ENCODE measurements at places on chromosomes 6 and 20. TPM values are rescaled to one million over a fixed set of nuclear protein-coding genes. Genes with fewer than 3 reads are reported as not detected.

- peaks cover 26% of the 10 kb centered on the region for H3K27me3 ChIP-seq
- DNase-seq, result no peak
- no peak overlapping the region for H3K4me3 ChIP-seq
- H3K4me1 ChIP-seq, result peaks cover 3% of the 10 kb centered on the region
- no peaks in the 10 kb centered on the region for H3K36me3 ChIP-seq
Observed at GRCh38 chr6:133645966-133646740, 242.8 kb upstream of the TCF21 start.

GRCh38 chr6:45586216-45587171 is 208.8 kb upstream of the SUPT3H start:
- no peaks in the 10 kb centered on the region for H3K36me3 ChIP-seq
- peaks cover 10% of the 10 kb centered on the region for H3K4me1 ChIP-seq
- DNase-seq, result peak; percentile 54
- H3K27me3 ChIP-seq, result no peaks in the 10 kb centered on the region

DNA sequence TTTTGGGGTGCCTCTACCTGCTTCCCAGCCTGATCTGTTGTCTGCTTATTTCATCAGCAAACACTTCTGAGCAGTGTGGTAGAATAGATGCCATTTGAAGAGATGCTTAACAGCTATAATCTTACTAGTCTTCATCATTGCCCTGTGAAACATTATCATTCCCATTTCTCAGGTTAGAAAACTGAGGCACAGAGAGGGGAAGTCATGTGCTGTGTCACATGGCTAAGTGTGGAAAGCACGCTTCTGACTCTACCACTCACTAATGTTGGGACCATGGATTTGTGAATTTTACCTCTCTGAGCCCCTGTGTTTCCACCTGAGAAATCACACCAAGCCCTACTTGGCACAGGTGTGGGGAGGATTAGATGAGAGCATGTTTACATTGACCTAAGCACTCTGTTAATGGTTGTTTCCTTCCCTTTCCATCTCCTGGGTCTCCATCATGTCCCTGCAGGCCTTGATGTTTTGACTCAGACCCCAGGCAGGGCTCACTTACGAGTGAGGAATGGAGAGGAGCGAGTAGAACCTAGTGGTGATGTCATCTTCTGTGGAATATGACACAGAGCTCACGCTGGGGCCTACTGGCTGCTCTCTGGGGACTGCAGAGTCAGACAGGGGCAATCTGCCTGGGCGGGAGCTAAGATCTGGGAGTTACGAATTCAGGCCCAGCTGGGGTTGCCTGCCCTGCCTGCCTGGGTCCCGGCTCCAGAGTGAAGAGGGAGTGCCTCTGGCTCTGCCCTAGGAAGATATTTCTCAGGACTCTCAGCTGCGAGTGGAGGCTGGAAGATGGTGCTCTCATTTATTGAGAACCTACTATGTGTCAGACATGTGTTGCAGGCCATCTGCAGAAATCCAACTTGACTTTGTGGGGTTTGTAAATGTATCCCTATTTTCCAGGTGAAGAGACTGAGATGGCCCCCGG is 64.3 kb downstream of the CDH22 start:
- no peak overlapping the region for H3K4me3 ChIP-seq
- H3K27ac ChIP-seq, result no peak overlapping the region
- H3K4me1 ChIP-seq, result no peaks in the 10 kb centered on the region
- no peaks in the 10 kb centered on the region for H3K36me3 ChIP-seq

GRCh38 chr6:98777762-98778161 is 56.6 kb upstream of the POU3F2 start:
- H3K27me3 ChIP-seq, result peaks cover 7% of the 10 kb centered on the region
- H3K36me3 ChIP-seq, result no peaks in the 10 kb centered on the region
- H3K4me1 ChIP-seq, result no peaks in the 10 kb centered on the region
- no peak overlapping the region for H3K4me3 ChIP-seq

DNA sequence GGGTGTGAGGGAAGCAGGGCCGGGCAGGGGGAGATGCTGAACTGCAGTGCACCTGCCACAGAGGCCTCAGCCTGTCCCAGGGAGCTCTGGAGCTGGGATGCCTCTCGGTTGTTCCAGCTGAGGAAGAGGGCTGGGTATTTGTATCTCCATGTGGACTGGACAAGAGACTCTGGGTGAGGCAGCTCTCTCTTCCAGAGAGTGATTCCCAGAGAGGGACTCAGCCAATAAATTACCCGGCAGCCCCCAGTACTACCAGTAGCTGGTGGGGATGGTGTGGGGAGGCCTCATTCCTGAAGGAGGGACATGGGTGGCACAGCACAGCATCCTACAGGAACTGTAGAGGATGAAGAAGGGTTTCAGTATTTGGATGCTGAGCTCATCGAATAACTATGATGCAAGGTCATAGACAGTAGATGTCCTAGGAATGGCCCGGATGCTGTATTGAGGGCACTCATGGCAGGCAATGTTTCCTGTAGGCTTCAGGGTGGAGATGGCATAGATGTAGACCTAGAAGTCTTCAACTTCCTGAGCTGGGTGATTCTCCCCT is 1.4 kb downstream of the FGD2 start:
- no peaks in the 10 kb centered on the region for H3K4me1 ChIP-seq
- H3K36me3 ChIP-seq, result no peaks in the 10 kb centered on the region
- no peaks in the 10 kb centered on the region for H3K27me3 ChIP-seq
- H3K4me3 ChIP-seq, result no peak overlapping the region

GRCh38 chr20:906703-907270 is 9.3 kb downstream of the ANGPT4 start:
- H3K27ac ChIP-seq, result no peak overlapping the region
- H3K36me3 ChIP-seq, result no peaks in the 10 kb centered on the region
- H3K4me1 ChIP-seq, result no peaks in the 10 kb centered on the region
- no peak overlapping the region for H3K4me3 ChIP-seq

GRCh38 chr6:34202329-34203201 is 34.1 kb upstream of the HMGA1 start:
- no peaks in the 10 kb centered on the region for H3K27me3 ChIP-seq
- H3K4me3 ChIP-seq, result no peak overlapping the region
- peak; percentile 82 for DNase-seq
- no peaks in the 10 kb centered on the region for H3K36me3 ChIP-seq

DNA sequence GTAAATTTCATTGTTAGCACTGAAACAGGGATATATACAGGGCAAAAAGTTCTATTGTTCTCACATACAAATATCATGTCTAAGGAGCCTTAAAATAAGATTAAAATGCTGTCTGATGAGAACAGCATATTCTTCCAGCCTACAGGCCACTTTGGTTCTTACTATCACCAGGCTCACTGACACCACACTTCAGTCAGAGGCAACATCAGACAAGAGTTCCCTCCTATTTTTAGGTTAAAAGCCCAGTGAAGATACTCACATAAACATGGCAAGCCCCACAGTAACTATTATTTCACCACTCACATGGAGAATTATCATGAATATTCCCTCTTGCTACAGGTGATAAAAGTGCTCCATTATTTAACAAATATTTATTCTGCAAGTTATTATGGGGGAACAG is 175.8 kb downstream of the ISM1 start:
- DNase-seq, result no peak
- no peak overlapping the region for H3K4me3 ChIP-seq
- H3K36me3 ChIP-seq, result no peaks in the 10 kb centered on the region
- no peak overlapping the region for H3K27ac ChIP-seq

GRCh38 chr6:30727920-30728553 is 7.9 kb downstream of the TUBB start:
- H3K36me3 ChIP-seq, result peaks cover 62% of the 10 kb centered on the region
- no peak for DNase-seq
- H3K4me3 ChIP-seq, result no peak overlapping the region
- H3K27ac ChIP-seq, result no peak overlapping the region
- no peaks in the 10 kb centered on the region for H3K4me1 ChIP-seq

DNA sequence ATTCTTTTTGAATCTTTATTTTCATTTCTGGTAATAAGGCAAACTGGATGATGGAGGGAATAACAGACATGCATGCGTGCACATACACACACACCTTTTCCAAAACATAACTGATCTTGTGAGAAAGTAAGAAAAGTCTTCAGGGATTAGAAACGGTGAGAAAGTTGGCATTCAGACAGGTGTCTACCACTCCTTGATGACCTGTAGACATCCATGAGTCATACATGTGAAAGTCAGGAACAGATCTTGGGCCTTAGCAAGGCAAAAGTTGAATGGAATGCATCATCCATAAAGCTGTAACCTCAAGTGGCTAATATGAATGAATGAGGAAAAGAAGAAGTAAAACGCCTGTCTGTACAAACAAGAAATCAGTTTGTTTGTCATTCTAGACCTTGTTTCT is 97.3 kb downstream of the GRIK2 start:
- no peak overlapping the region for H3K27ac ChIP-seq
- no peaks in the 10 kb centered on the region for H3K4me1 ChIP-seq
- DNase-seq, result no peak
- H3K27me3 ChIP-seq, result no peaks in the 10 kb centered on the region
- no peak overlapping the region for H3K4me3 ChIP-seq
- H3K36me3 ChIP-seq, result no peaks in the 10 kb centered on the region

- DNase-seq, result no peak
- no peak overlapping the region for H3K4me3 ChIP-seq
- H3K4me1 ChIP-seq, result no peaks in the 10 kb centered on the region
- H3K27ac ChIP-seq, result no peak overlapping the region
- H3K36me3 ChIP-seq, result peaks cover 55% of the 10 kb centered on the region
- H3K27me3 ChIP-seq, result no peaks in the 10 kb centered on the region
Observed at GRCh38 chr6:22081709-22082108, 215.1 kb downstream of the PRL start.

DNA sequence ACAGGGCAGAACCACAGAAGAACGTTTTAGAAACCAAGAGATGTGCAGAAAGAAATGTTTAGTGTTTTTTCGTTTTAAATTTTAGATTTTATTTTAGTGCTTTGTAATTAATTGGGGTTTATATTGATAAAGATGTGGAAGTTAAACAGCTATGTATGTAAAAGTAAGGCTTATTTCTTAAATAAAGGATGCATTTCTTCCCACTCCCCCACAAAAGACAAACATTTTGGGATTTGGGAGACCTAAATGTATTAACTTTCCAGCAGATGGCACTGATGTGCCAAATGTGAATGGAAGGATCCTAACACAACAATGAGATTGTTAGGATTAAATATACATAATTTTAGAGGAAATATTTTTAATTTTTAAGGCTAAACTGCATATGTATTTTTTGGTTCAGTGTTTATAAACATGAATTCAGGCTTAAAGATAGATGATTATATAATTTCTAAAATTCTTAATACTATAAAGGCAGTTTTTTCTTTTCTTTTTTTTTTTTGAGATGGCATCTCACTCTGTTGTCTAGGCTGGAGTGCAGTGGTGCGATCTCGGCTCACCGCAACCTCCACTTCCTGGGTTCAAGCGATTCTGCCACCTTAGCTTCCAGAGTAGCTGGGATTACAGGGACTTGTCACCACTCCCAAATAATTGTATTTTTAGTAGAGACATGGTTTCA is 12.0 kb downstream of the PFDN4 start:
- no peak overlapping the region for H3K27ac ChIP-seq
- H3K4me1 ChIP-seq, result peaks cover 8% of the 10 kb centered on the region
- no peak overlapping the region for H3K4me3 ChIP-seq
- peaks cover 32% of the 10 kb centered on the region for H3K36me3 ChIP-seq
- DNase-seq, result no peak

The CAPN11 gene
- 1.2 TPM for total RNA-seq

The PROKR2 gene
- total RNA-seq, result not detected

The OLIG3 gene
- not detected for total RNA-seq

The LKAAEAR1 gene
- not detected for total RNA-seq

The LPIN3 gene
- total RNA-seq, result 13.1 TPM

Measured in endodermal cell (in vitro differentiated cells).